Cortex of kidney (tissue), 1 donor: ENCODE measurements at places on chromosomes 4 and X.

GRCh38 chr4:20255823-20256222 lies 4.1 kb downstream of the SLIT2 start:
- DNase-seq: no peak

- no peak for DNase-seq
Observed at GRCh38 chr4:7428261-7429068, 6.3 kb downstream of the PSAPL1 start.

DNA sequence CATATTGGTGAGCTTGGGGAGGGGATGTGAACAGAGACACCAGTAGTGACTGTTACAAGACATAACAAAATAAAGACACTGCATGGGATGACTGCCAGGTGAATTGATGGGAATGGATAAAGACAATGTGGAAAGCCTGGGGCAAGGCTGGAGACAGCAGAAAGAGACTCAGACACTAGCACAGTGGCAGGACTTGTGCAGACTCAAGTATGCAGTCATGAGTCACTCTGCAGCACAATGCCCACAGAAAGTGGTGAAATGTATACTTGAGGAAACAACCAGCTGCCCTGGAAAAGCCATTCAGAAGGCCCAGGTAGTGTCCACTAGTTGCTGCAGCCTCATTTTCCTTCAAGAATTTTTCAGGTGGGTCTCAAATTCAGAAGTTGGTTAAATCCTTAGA lies 452.3 kb downstream of the MID1IP1 start:
- DNase-seq: no peak

DNA sequence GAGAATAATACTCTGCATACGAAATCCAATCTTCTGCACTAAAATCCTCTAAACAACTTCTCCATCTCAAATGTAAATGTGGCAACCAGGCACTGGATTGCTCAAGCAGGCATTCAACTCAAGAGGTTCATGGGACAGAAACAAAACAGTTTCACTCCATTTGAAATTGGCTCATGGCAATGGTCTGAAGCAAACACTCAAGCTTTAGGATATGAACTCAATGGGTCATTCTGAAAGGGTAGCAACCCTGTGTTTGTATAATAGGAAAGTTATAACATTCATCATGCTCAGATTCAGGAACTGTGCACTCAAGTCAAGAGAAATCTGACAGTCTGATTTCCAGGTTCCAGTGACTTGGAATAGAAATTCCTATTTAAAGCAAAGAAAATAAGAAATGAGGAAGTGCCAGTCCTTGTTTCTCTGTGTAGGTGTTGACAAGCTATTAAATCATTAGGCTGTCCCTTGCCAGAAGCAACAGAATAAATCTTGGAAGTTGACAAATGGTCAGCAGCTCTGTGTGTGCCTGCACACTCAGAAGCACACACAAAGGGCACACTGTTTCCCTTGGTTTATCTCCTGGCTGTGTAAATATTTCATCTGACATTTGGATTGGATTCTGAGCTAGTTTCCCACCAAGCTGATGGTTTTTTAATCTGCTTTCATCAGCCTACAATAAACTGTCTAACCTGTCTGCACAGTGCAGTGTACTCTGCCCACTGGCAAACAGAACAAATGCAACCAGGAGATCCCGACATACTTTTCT lies 75.9 kb upstream of the CITED1 start:
- DNase-seq: no peak

DNA sequence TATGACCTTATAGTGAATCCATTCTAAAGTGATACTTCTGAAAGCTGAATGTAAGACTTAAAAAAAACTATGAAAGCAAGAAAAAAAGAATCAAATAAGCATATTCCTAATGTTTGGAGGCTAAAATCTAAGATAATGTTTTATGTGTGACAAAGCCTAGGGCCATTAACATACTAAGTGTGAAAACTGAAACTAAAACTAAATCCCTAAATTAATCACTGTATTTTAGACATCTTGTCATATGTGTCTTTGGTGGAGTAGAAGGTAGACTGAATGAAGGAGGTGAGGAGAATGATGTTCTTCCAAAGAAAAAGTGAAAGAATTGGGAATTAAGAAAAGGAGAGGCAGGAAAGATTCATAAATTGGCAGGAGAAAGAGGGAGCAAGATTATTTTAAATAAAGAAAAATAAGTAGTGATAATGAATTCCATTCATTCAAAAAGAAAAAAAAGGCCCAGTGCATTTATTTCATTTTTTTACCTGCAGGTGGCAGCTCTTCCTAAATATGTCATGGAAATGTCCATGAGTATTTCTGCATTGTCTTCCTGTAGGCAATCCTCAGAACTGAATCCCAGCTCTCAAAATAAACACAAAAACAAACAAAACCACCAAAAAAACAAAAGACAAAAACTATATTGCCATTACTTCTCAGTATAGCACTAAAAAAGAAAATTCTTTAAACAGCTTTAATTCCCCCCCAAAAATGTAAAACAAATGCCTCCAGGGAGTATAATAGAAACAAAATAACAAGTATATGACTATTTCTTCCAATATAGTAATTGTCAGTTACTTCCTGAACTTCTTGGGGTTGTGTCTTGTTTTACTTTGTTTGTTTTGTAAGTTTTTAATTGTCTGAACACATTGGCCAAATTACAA lies 17.0 kb upstream of the AP1AR start:
- DNase-seq: no peak

DNA sequence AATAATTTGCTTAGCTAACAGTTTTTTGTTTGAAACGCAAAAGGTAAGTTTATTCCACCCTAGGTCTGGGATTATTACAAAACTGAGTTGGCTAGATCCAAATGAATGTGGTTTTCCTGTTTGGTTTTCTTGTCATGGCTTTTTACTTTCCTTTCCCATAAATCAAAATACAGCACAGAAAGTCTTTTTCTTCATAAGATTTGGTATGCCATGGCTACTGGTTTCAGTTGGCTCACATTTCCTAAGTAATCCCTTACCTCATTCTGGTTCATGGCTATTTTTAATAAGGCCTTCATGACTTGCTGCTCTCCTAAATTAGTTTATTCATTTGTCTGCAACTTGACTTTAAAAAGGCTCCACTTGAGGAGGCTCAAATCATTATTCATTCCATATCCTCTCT lies 12.9 kb upstream of the PAK3 start:
- DNase-seq: no peak

GRCh38 chr4:167020410-167020809 lies 213.9 kb downstream of the SPOCK3 start:
- DNase-seq: no peak

GRCh38 chrX:31658360-31658759 lies 586.5 kb upstream of the FTHL17 start:
- DNase-seq: no peak

GRCh38 chr4:75634281-75634680 lies 4.0 kb upstream of the CDKL2 start:
- no peak for DNase-seq

DNA sequence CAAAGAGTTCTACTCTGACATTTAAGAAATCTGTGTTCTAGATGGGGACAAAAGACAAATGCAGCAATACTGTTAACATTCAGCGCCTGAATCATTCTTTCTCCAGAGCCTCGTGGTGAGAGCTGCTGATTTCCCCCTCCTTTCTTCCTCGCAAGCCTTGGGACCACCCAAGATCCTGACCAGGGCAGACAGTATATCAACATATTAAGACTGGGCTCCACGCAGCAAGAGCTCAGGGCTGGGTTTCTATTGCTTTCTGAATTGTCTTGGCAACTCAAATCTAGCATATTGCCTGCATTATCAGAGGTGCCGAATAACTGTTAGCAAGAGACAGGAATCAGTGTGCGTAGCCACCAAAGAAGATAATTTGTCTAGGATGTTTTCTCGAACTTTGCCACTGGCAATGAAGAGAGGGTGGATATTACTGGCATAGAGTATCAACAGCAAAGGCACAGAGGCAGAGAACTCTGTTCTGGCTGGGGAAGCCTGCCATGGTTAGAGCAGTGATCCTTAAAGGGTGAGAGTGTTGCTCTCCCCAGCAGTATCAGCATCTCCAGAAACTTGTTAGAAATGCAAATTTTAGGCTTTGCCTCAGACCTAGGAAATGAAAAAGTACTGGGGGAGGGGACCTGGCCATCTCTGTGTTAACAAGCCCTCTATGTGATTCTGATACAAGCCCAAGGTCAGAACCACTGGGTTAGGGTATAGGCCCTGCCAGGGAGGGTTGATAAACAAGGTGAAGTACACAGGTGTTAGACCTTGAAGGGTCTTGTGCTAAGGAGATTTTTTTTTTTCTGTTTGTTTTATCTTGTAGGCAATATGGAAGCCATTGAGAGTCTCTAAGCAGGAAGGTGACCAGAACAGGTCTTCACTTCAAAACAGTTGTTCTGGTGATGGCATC lies 46.2 kb upstream of the MID1IP1 start:
- no peak for DNase-seq

DNA sequence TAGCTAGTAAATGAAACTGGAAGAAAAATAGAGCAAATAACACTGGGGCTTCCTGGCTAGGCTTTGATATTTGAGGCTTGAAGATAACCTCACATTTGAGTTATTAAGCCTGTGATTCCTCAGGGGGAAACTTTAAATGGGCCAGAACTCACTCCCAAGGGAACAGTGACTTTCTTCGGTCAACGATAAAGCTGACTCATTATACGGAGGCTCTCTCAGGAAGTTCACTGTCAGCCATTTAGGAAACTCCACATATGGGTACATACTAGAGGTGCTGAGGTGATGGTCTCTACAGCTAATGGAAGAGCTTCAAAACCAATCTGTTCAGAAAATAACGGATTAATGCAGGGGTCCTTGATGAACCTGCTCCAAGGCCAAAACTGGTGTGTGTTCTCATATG lies 120.8 kb downstream of the SH2D1A start:
- no peak for DNase-seq

DNA sequence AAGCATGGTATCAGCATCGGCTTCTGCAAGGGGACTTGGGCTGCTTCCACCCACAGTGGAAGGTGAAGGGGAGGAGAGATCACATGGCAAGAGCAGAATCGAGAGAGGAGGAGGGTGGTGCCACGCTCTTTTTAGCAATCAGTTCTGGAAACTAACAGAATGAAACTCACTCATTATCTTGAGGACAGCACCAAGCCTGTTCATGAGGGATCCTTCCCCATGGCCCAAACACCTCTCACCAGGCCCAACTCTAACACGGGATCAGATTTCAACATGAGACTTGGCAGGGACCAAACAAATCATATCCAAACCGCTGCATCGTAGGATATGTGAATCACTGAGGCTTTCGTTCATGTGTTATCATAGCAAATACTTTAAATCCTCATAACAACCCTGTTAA lies 125.5 kb downstream of the GPC3 start:
- DNase-seq: no peak

DNA sequence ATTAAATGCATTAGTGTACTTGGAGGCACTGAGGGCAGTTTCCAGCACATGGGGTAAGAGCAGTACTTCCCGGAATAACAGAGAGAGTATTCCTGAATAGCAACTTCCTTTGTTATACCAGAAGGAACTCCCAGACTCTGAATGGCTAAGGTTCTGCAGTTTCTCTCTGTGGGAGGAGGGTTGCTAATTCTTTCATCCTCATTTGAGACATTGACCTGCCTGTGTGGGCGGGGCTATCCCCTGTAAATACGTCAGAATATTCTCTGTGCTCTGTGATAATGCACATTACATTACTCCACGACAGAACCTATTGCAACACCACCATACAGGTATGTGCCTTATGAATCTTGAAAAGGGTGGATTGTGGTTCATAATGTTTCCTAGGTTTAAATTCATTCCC lies 52.7 kb downstream of the SPINK2 start:
- DNase-seq: no peak

DNA sequence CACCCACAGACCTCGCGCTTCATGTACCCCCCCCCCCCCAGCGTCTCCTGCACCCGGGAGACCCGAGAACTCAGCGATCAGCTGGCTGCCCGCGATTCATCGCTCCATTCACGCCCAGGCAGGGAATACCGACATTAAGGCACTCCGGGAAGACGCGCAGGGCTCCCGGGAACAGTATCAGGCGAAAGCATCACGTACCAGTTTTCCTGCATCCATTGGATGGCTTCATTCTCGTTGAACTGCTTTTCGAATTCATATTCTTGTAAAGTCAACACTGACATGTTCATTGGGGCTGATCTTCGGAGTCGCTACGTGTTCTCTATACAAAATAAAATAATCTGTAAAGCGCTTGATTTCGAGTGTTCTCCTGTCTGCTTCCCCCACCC lies 373 bp downstream of the ELOVL6 start:
- no peak for DNase-seq

DNA sequence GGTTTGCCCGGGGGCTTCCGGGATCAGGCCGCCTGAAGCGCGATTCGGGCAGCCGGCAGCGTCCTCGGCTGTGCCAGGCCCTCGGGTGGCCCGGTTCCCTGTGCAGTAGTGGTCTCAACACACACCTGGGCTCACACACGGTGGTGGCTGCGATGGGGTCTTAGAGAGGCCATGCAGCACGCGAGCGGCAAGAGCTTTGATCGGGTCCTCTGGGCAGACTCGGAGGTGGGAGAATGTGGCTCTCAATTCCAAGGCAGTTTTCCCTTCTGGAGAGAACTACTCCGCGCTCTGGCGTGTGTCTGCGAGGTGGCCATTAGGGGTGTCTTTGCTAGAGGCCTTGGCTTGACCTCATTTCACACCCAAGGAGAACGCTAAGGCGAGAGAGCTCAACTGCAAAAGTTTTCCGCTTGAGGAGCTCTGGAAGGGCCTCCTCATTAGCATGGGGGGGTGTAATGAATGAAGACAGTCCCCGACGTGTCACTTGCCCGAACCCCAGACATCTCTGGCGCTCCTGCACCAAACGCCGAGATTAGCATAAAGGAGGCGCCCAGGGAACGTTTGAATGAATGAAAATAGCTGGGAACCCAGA lies 771 bp upstream of the RBPJ start:
- no peak for DNase-seq

DNA sequence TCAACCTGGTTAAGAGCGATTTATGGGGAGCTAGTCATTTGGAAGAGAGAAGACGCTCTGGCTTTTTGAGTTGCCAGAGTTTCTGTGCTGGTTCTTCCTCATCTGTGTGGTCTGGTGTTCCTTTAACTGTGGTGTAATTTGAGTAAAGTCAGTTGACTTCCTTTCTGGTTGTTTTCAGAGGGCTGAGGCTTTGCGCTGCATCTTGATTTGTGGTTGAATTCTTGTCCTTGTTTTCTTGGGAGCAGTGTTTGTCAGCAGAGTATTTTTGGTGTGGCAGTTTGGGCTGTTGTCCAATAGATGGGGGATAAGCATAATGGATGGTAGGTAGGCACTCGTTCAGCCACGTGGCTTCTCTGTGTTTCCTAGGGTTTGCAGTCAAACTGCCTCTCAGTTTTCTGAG lies 2143.2 kb upstream of the TENM3 start:
- no peak for DNase-seq

- no peak for DNase-seq
Observed at GRCh38 chr4:89800527-89801103, 36.3 kb downstream of the SNCA start.

DNA sequence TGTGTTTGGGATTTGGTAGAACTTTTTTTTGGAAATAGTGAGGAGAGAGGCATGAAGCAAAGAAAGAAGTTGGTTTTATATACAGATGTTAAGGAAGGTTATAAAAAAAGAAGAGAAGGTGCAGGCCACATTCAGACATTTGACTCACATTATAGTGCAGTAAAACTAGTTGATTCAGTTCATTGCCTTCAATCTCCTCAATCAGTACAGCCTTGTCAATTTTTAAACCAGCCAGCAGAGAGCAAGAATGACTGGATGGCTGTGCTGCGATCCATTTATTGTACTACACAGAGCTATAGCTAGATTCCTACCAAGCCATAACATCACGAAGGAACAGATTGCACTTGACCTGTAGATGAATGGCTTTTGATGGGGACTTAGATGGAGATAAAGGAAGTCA lies 79.7 kb upstream of the LSM6 start:
- DNase-seq: no peak
